Stimulated activated CD8-positive, alpha-beta memory T cell treated with anti-CD3 and anti-CD28 coated beads, Interleukin-15, amount 100 ng/mL, for 4 hours (primary cell): ENCODE measurements at places on chromosomes 6 and 20.

- DNase-seq: no peak
Measured at GRCh38 chr20:12815231-12815768, 193.5 kb upstream of the SPTLC3 start.

DNA sequence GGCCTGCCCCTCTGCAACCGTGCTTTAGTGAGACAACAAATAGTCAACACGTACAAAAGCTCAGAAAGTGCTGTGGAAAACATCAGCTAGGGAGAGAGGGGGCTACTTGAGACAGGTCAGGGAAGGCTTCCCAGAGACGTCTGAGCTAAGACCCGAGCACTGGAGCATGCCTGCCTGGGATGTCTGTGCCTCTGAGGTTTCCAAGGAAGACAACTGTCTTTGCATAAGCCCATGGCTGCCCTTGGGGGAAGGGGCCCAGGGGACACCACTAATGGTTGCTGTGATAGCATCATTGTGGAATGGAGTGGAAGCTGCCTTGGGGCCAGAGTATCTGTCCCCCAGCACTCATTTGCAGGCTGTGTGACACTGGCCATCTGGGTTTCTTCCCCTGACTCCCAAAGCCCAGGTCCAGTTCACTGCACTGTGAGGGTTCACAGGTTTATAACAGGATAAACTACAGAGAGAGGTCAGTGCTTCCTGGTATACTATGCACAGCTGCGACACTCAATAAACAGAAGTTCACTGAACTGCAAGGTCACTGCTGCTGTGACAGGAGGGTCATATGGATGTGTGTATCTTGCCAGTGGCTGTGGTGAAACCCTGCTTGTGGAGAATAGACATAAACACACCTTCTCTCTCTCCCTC lies 1.5 kb upstream of the ARFGEF2 start:
- no peak for DNase-seq

GRCh38 chr6:43506667-43507471 lies 3.3 kb downstream of the LRRC73 start:
- no peak for DNase-seq

DNA sequence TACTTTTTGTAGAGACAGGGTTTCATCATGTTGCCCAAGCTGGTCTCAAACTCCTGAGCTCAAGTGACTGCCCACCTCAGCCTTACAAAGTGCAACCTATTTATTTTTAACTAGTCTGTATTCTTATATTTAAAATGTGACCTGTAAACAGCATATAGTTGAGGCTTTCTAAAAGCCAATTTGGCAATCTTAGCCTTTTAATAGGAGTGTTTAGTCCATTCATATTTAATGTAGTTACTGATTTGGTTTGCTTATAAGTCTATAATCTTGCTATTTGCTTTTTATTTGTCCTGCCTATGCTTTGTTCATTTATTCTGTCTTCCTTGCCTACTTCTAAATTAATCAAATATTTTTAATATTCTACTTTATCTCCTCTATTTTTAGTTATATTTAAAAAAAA lies 15.0 kb upstream of the SOX4 start:
- no peak for DNase-seq

- DNase-seq: no peak
Measured at GRCh38 chr6:6397842-6398241, 77.4 kb upstream of the F13A1 start.

DNA sequence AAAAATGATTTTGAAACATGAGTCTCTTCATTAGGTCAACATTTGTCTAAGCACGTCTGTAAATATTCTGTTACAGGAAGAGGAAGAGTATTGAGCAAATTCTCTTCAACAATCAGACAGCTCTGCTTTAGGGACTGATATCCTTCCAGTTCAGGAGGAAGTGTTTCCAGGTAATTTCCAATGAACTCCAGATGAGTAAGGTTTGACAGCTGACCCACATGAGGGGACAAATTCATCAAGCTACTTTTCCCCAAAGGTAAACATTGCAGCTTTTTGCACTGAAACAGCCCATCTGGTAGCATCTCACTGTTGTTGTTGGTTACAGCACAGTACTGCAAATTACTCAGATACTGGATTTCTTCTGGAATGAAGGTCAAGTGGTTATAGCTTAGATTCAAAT lies 18.1 kb downstream of the ENPP1 start:
- DNase-seq: no peak

DNA sequence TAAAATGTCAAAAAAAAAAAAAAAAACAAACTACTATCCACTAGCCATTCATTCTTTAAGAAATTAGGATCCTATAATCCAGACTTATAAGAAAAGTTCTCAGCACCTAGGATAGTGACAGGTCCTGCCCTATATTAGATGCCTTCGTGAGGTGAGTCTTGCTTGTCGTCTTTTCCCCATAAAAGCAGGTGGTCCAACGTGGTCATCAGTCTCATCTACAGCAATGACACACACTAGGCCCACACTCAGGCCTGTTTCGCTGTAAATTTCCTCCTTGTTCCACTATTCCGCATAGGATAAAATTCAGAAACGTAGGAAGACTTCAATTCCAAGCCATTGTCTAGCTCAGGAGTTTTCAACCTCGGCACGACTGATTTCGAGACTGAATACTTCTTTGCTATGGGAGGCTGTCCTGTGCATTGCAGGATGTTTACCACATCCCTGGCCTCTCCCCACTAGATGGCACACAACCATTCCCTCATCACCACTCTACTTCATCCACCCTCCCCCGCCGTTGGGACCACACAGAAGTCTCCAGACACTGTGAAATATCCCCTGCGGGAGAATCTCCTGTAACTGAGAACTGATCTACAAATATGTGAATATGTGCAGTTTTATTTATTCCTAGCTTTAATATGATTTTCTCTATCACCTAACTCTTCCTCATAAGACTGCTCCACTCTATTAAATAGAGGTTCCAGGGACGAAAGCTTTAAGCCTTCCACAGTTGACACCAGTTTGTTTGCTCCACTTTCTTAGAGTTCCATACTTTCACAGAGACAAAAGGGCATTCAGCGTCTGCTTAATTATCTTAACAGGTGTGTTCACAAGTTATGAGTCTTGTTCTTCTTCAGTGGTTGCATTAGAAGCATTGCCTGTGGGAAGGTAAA lies 346.3 kb downstream of the BMP2 start:
- no peak for DNase-seq

GRCh38 chr20:44153636-44154043 lies 33.3 kb downstream of the JPH2 start:
- DNase-seq: no peak

GRCh38 chr20:38186788-38187221 lies 21.7 kb upstream of the TGM2 start:
- no peak for DNase-seq

DNA sequence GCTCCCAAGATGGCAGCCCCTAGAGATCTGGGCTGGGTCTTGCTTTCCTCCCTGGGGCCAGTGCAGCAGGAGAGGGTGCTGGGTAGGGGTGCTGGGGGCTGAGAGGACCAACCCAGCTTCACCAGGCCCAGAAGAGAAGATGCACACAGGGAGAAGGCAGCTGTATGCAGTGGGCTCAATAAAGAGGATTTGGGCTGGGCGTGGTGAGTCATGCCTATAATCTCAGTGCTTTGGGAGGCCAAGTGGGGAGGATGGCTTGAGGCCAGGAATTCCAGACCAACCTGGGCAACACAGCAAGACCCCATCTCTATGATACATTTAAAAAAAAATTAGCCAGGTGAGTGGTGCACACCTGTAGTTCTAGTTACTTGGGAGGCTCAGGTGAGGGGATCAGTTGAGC lies 25.7 kb upstream of the EMILIN3 start:
- DNase-seq: no peak

- no peak for DNase-seq
Measured at GRCh38 chr20:58855506-58856389, 3.2 kb downstream of the GNAS start.

GRCh38 chr6:29516108-29516507 lies 28.4 kb upstream of the MAS1L start:
- DNase-seq: no peak

DNA sequence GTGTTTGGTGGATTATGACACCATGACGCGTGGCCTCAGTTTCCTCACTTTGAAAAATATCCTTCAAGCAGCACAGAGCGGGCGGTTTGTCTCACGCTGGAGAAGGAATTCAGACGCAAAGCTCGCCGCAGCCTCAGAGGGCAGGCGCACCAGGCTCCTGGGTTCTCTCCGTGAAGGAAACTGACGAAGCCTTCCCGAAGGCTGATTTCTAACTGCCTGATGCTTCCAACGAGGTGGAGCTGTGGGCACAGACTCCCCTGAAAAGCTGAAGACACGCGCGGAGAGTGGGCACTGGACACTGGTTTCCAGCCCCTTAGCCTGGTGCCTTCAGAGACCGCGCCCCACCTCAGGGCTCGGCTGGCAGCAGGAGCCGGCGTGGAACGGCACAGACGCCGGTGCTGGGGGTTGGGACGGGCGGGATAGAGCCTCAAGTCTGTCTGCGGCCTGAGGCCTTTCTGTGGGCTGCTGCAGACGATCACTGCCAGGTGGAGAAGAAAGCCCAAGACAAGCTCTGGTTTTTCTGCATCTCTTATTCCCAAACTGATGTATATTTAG lies 56.1 kb downstream of the DACT2 start:
- no peak for DNase-seq

- no peak for DNase-seq
Measured at GRCh38 chr6:63236398-63236817, 25.1 kb downstream of the FKBP1C start.

- DNase-seq: no peak
Measured at GRCh38 chr6:83307849-83308248, 114.7 kb downstream of the RWDD2A start.

GRCh38 chr6:44268095-44268628 lies 2.1 kb upstream of the TMEM151B start:
- DNase-seq: no peak

DNA sequence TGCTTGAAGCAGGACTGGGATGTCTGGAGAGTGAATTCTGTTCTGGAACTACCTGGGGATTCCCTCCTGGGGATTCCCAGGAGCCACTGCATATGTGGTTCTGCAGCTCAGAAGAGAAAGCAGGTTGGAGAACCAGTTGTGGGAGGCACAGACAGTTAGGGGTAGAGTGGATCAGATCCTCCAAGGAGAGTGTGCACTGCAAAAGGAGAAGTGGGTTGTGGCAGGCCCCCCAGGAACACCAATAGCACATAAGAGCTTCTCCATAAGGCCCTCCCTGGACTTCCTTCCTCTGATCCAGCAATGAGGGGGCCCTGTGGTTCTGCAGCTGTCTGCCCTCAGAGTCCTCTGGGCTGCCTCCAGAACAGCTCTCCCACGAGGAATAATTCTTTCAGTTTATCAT lies 369.2 kb upstream of the CNR1 start:
- DNase-seq: no peak

DNA sequence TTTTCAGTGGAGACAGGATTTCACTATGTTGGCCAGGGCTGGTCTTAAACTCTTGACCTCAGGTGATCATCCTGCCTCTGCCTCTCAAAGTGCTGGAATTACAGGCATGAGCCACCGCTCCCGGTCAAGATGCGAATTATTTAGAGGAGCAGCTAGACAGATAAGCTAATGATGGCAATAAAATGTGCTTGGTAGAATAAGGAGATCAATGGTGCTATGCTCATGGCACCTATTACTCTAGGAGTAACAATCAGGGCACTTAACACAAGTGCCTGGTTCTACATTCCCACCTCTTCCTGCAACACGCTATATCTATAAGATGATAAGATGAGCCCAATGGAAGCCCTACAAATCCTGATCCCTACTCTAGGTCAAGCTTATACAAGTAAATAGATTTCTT lies 61.4 kb upstream of the LOC128125822 start:
- DNase-seq: no peak

- no peak for DNase-seq
Measured at GRCh38 chr20:31984981-31985471, 17.1 kb downstream of the XKR7 start.

- no peak for DNase-seq
Measured at GRCh38 chr20:48414786-48415185, 413.0 kb downstream of the PREX1 start.

GRCh38 chr6:155586090-155586489 lies 130.5 kb upstream of the NOX3 start:
- DNase-seq: no peak

- no peak for DNase-seq
Measured at GRCh38 chr20:52974179-52974594, 2.0 kb downstream of the TSHZ2 start.

DNA sequence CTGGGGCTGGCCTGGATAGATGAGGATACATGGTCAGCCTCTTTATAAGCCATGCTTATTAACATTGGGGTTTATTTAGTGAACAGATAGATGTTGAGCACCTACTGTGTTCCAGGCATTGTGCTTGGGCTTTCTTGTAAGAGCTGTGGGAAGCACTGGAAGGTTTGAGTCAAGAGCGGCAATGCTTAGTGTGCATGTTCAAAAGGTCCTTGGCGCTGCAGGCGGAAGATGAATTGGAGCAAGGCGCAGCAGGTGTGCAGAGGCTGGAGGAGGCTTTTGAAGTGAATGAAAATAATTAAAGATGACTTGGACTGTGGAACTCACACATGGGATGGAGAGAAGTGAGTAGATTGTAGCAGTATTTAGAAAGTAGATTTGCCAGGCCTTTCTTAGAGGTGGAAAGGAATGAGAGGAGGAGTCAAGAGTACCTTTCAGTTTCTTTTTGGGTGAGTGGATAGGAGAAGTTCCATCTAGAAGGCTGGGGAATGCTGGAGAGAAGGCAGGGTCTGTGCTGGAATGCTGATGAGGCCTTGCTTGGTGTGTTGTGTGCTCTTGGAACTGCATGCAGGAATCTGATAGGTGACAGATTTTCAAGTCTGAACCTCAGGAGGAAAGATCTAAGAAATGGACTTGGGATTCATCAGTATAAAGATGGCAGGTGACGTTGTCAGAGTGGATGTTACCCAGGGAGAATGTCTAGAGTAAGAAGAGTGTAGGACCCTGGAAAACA lies 26.4 kb downstream of the SNX9 start:
- no peak for DNase-seq

DNA sequence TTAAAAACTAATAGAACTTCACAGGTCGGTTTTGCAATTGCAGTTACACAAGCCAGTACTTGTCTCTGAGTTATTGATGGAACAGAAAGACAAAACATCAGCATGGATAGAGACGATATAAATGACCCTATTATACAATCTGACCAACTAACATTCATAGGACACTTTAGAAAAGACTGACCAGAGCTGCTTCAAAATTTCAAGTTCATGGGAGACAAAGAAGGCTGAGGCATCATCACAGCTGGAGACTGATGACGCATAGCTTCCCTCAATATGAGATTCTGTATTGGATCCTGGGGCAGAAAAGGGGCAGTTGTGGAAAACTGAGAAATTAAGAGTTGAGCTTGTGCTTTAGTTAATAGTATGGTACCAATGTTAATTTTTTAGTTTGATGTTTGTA lies 174.0 kb downstream of the THBS2 start:
- DNase-seq: no peak
